Memory B cell (primary cell): ENCODE measurements at places on chromosomes 12 and 14.

GRCh38 chr12:67721248-67721647 is 72.7 kb downstream of the DYRK2 start:
- H3K27ac ChIP-seq = no peak overlapping the region
- H3K4me1 ChIP-seq = peaks cover 2% of the 10 kb centered on the region
- H3K27me3 ChIP-seq = peaks cover 1% of the 10 kb centered on the region
- H3K36me3 ChIP-seq = no peaks in the 10 kb centered on the region
- no peak for DNase-seq

- DNase-seq = no peak
- no peak overlapping the region for H3K4me3 ChIP-seq
- no peak overlapping the region for H3K27ac ChIP-seq
- H3K36me3 ChIP-seq = no peaks in the 10 kb centered on the region
These were observed 95.2 kb downstream of the PRKCH start for GRCh38 chr14:61416591-61416990.

DNA sequence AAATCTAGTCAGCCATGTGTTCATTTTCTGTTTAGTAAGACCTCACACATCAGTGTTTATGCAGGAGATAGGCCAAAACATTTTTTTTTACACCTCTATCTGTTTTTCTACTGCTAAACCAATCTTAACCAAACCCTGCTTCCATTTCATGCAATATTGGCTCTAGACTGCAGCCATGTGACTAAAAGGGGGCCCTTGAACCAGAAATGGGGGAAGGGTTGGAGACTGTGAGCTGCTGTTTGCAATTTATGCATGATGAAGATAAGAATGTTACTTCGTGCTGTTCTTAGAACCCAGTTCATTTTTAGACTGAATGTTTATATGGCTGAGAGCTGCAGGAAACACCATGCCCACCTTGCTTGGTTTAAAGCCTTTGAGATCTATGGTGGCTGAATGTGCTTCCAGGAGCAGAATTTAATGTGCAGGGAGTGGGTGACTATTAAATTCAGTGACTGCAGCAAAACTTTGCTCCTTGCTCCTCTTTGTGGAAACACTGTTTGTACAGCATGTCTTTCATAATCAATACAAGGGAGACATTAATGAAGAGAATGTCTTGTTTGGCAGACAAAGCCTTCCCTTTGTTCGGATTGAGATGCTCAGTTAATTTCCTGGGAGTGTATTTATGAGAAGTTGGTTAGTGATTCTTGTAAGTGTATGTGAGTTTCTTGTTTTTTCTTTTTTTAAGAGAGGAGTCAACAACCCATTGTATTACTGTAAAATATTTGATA is 53.6 kb downstream of the CHST11 start:
- peak overlapping the region; percentile 24 for H3K27ac ChIP-seq
- H3K4me1 ChIP-seq = peaks cover 61% of the 10 kb centered on the region
- peaks cover 12% of the 10 kb centered on the region for H3K36me3 ChIP-seq
- DNase-seq = no peak
- no peaks in the 10 kb centered on the region for H3K27me3 ChIP-seq

GRCh38 chr14:22671622-22672021 is 27.5 kb upstream of the OR6J1 start:
- no peak overlapping the region for H3K4me3 ChIP-seq
- no peak for DNase-seq
- H3K36me3 ChIP-seq = no peaks in the 10 kb centered on the region

DNA sequence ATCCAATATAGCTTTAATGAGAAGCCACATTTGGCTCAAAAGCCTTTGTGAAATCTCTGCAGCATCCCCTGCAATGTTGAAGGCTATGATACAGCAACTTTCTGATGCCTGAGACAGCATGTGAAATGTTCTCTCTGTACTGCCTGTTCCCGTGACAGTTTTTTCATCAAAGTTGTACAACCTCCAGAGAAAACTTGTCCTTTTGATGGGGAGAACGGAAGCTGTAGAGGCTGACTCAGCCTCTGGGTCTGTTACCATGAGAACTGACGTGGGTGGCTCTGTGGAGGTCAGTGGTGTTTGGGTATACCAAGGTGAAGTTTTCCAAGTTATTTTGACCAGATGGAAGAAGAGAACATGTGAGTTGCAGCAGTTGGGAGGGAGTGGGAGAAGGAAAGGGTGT is 17.0 kb downstream of the SLC4A8 start:
- peaks cover 1% of the 10 kb centered on the region for H3K36me3 ChIP-seq
- no peaks in the 10 kb centered on the region for H3K27me3 ChIP-seq
- DNase-seq = no peak
- H3K27ac ChIP-seq = no peak overlapping the region
- H3K4me3 ChIP-seq = no peak overlapping the region
- no peaks in the 10 kb centered on the region for H3K4me1 ChIP-seq

GRCh38 chr12:25005376-25005775 is 56.5 kb upstream of the BCAT1 start:
- H3K27ac ChIP-seq = peak overlapping the region; percentile 74
- H3K27me3 ChIP-seq = no peaks in the 10 kb centered on the region
- no peaks in the 10 kb centered on the region for H3K36me3 ChIP-seq
- H3K4me1 ChIP-seq = peaks cover 27% of the 10 kb centered on the region

- no peak overlapping the region for H3K27ac ChIP-seq
- no peaks in the 10 kb centered on the region for H3K4me1 ChIP-seq
- no peak overlapping the region for H3K4me3 ChIP-seq
- peak; percentile 32 for DNase-seq
These were observed 43.0 kb upstream of the TSPAN9 start for GRCh38 chr12:3034067-3034750.

- no peaks in the 10 kb centered on the region for H3K4me1 ChIP-seq
- no peak overlapping the region for H3K4me3 ChIP-seq
- H3K27me3 ChIP-seq = peaks cover 13% of the 10 kb centered on the region
- peaks cover 5% of the 10 kb centered on the region for H3K36me3 ChIP-seq
- no peak for DNase-seq
These were observed 116.0 kb upstream of the RTL1 start for GRCh38 chr14:101019541-101019940.

DNA sequence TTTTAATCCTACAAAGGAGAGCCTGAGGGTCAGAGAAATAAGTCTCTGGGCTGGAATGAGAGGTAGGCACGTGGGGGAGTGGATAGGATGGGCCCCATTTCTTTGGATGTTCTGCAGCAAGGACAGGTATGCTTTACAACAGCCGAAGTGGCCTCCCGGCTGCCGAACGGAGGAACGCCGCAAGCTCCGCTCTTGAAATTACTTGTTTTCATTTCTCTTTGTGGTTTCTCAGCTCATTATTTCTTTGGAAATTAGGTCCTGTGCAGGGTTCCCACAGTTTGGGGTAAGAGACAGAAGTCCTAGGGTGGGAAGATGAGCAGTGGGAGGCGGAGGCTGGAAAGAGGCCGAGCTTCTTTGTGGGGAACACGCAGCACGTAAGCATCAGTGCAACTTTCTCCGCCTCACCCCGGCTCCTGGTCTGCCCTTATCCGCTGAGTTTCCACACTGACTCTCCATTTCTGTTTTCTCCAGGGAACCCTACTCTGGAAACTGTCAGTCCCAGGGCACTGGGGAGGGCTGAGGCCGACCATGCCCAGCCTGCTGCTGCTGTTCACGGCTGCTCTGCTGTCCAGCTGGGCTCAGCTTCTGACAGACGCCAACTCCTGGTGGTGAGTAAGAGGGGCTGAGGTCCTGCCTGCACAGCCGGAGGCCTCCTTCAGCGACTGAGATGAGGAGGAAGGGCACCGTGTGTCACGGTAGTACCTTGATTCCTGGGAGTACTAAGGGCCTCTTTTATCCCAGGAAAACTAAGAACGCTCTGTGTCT is 2.0 kb downstream of the WNT5B start:
- H3K4me3 ChIP-seq = peak overlapping the region; percentile 68
- no peaks in the 10 kb centered on the region for H3K36me3 ChIP-seq
- peaks cover 24% of the 10 kb centered on the region for H3K27me3 ChIP-seq

- no peak overlapping the region for H3K27ac ChIP-seq
- no peaks in the 10 kb centered on the region for H3K4me1 ChIP-seq
- no peak for DNase-seq
- H3K36me3 ChIP-seq = no peaks in the 10 kb centered on the region
- H3K27me3 ChIP-seq = peaks cover 1% of the 10 kb centered on the region
These were observed 99.0 kb downstream of the LIN7A start for GRCh38 chr12:80838708-80839107.

DNA sequence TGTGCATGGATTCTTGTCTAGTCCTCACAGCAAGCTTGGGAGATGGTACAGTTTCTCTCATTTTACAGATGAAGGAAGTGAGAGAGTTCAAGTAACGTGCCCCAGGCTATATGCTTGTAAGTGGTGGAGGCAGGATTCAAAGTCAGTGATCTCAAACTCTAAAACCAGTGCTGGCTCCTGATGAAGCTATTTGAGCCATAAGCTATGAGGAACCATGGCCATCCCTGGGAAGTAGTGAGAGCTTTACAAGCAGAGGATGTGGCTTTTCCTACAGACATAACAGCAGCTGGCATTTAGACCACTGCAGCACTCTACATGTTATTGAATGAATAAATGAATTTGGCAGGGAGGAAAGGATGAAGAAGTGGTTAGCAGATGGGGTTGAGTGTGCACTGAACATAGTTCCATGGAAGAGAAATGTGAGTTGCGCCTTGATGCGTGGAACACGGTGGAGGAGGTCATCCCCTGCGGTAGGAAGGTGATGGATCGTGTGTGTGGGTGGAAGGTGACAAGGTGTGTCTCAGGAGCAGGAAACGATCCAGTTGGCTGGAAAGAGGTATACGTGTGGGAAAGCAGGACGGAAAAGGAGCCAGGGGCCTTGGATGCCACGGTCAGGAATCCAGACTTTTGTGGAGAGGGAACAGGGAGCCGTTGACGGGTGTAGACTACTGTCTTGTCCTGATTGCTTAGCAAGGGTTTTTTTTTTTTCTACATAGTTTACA is 65.2 kb downstream of the RFX4 start:
- H3K27me3 ChIP-seq = peaks cover 13% of the 10 kb centered on the region
- H3K4me1 ChIP-seq = no peaks in the 10 kb centered on the region
- H3K4me3 ChIP-seq = no peak overlapping the region
- H3K27ac ChIP-seq = no peak overlapping the region
- no peak for DNase-seq
- H3K36me3 ChIP-seq = no peaks in the 10 kb centered on the region

GRCh38 chr12:109173443-109174240 is 57.3 kb downstream of the ACACB start:
- DNase-seq = no peak
- no peak overlapping the region for H3K4me3 ChIP-seq
- H3K27me3 ChIP-seq = no peaks in the 10 kb centered on the region
- H3K27ac ChIP-seq = no peak overlapping the region
- peaks cover 55% of the 10 kb centered on the region for H3K36me3 ChIP-seq

DNA sequence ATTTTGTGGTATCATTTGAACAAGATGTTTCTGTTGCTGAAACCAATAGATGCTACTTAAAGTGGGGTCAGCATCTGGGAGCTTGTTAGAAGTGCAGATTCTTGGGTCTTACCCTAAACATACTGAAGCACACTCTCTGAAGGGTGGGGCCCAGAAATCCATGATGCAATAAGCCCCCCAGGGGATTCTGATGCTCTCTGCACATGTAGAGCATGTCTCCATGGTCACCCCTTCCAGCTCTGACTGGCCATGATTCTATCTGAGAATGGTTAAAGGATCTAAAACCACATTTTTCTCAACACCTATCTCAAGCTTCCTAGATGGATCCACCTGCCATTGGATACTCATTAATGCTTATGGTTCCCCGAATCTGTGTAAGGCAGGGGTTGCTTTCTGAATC is 20.4 kb downstream of the JDP2 start:
- H3K36me3 ChIP-seq = peaks cover 24% of the 10 kb centered on the region
- no peaks in the 10 kb centered on the region for H3K27me3 ChIP-seq
- no peak overlapping the region for H3K4me3 ChIP-seq
- peak overlapping the region; percentile 43 for H3K27ac ChIP-seq
- no peak for DNase-seq
- H3K4me1 ChIP-seq = peaks cover 11% of the 10 kb centered on the region

GRCh38 chr14:104319491-104320241 is 181.3 kb downstream of the KIF26A start:
- H3K27me3 ChIP-seq = peaks cover 4% of the 10 kb centered on the region
- no peak for DNase-seq
- no peak overlapping the region for H3K27ac ChIP-seq
- no peaks in the 10 kb centered on the region for H3K36me3 ChIP-seq
- no peak overlapping the region for H3K4me3 ChIP-seq

DNA sequence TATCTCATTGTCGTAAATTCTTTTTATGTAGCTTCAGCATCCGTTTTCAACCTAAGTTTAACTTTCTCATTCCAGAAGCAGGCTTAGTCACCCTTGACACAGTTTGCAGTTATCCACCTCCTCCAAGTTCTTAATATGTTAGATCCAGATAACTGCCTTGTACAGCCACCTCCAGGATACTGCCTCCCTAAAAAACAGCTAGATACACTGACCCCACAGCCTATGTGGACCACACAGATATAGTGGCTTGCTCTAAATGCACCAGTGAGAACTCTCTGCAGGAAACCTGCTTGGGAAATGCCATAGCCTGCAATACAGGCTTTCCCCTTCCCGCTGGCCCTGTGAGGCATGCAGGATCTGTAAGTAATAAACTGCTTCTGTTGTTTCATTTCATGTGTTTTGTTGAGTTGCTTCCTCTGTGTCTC is 11.1 kb upstream of the RTL1 start:
- no peak for DNase-seq
- no peaks in the 10 kb centered on the region for H3K36me3 ChIP-seq
- no peak overlapping the region for H3K4me3 ChIP-seq
- no peaks in the 10 kb centered on the region for H3K4me1 ChIP-seq
- H3K27ac ChIP-seq = no peak overlapping the region
- no peaks in the 10 kb centered on the region for H3K27me3 ChIP-seq

DNA sequence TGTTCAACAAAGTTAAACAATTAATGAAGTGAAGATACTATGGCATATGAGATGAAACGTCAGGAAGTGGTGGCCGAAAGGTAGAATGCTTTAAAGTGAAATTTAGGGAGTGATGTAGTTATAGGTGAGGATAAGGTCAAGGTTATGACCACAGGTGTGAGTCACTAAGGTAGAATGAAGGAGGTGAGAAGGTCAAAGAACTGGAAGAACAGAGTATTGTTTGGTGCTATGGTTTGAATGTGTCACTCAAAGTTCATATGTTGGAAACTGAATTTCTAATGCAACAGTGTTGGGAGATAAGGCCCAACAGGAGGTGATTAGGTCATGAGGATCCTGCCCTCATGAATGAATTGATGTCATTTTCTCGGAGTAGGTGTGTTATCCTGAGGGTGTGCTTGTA is 293.6 kb downstream of the NELL2 start:
- peaks cover 2% of the 10 kb centered on the region for H3K27me3 ChIP-seq
- no peak overlapping the region for H3K27ac ChIP-seq
- H3K4me1 ChIP-seq = no peaks in the 10 kb centered on the region
- DNase-seq = no peak

- H3K4me1 ChIP-seq = peaks cover 4% of the 10 kb centered on the region
- no peak overlapping the region for H3K4me3 ChIP-seq
- no peak overlapping the region for H3K27ac ChIP-seq
These were observed 422.9 kb upstream of the OR4E1 start for GRCh38 chr14:22096514-22096895.

GRCh38 chr14:69685218-69685616 is 73.8 kb downstream of the SUSD6 start:
- peaks cover 10% of the 10 kb centered on the region for H3K36me3 ChIP-seq
- no peak for DNase-seq
- no peak overlapping the region for H3K4me3 ChIP-seq
- H3K27ac ChIP-seq = peak overlapping the region; percentile 45
- no peaks in the 10 kb centered on the region for H3K27me3 ChIP-seq

- no peak overlapping the region for H3K4me3 ChIP-seq
- no peak for DNase-seq
- peaks cover 3% of the 10 kb centered on the region for H3K27me3 ChIP-seq
- H3K27ac ChIP-seq = no peak overlapping the region
These were observed 11.6 kb downstream of the DLK1 start for GRCh38 chr14:100738269-100738691.
